ENCODE measurements at places on chromosomes 4 and X. TPM values are rescaled to one million over a fixed set of nuclear protein-coding genes. Genes with fewer than 3 reads are reported as not detected.

- no peaks in the 10 kb centered on the region for H3K27me3 ChIP-seq
- no peak for DNase-seq
- no peaks in the 10 kb centered on the region for H3K36me3 ChIP-seq
- no peak overlapping the region for H3K4me3 ChIP-seq
- no peaks in the 10 kb centered on the region for H3K4me1 ChIP-seq
These were observed 86.8 kb downstream of the ZNF718 start for GRCh38 chr4:211033-211511.

GRCh38 chrX:56125946-56126345, 106.2 kb upstream of the KLF8 start:
- no peaks in the 10 kb centered on the region for H3K27me3 ChIP-seq
- no peaks in the 10 kb centered on the region for H3K36me3 ChIP-seq
- no peak overlapping the region for H3K4me3 ChIP-seq
- no peaks in the 10 kb centered on the region for H3K4me1 ChIP-seq

Gene RAB9B
- 6.8 TPM for total RNA-seq

Gene DCLK2
- 32.2 TPM for total RNA-seq

Gene OCIAD1
- 120 TPM for total RNA-seq

Gene STPG2
- total RNA-seq, result not detected

Measured in thoracic aorta (tissue), 2 donors.